ENCODE measurements at places on chromosomes 1 and 21.

- DNase-seq = no peak
Measured at GRCh38 chr1:232011961-232012360, 385.4 kb downstream of the DISC1 start.

GRCh38 chr21:42580076-42580792 is 66.6 kb downstream of the SLC37A1 start:
- no peak for DNase-seq

- DNase-seq = no peak
Measured at GRCh38 chr1:230368363-230368762, 57.8 kb downstream of the PGBD5 start.

DNA sequence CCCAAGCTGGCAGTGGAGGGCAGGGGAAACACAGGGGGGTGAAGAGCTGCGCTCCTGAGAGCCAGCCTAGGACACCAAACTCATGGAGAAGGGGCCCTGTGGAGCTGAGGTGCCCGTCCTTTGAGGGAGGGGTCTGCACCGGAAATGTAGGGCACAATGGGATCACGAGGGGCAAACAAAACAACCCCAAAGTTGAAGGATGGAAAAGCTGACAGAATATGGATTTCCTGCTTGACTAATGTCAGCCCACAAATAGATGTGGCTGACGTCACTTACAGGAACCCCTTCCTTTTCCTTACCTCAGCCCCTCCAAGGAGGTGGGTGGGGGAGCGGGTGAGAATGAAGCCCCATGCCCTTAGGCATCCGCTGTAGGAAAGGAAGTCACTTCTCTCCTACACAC is 110.9 kb downstream of the KCNN3 start:
- no peak for DNase-seq

DNA sequence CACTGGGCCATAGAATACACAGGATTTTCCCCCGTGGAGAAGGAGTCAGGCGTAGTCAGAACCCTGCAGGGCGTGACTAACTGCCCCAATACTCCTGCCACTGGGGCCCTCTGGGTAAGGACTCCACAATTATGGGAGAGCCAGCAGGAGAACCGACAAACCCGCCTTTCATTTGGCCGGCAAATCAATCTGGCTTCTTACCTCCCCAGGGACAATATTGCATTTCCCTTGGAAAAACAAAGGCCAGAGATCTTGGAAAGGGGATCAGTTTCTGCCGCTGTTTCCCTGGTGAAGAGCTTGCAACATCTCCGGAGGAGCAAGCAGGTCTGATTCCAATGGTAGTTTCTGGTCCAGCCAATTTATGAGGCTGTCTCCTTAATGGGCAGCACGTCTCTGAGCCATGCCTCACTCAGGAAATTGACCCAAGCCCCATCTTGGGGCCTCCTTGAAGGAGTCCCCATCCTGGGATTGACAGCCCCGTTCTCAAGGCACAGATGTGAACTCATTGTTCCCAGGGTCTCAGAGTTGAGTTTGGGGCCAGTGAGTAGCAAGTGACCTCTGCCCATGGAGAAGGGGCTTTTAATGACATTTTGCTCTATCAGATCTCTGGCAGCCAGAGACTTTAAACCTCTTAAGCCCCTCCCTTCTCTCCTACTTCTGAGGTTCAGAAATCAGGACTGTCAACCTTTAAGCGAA is 4.3 kb downstream of the TRABD2B start:
- DNase-seq = no peak

DNA sequence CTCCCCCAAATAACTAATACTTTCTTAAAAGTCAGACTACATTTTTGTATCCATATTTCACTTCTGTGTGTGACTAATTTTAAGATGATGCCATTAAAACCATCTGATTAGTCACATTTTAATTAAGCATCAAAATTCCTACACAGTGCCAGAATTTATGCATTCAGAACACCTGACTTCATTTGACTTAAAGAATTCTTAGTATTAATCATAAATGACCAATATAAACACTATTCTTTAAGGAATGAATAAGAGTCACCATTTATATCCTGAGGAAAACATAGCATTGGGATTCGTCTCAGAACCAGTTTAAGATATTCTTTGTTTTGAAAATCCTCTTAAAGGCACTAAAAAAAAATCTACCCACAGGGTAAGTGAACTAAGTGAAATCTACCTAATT is 37.0 kb downstream of the TM2D1 start:
- peak; percentile 27 for DNase-seq

DNA sequence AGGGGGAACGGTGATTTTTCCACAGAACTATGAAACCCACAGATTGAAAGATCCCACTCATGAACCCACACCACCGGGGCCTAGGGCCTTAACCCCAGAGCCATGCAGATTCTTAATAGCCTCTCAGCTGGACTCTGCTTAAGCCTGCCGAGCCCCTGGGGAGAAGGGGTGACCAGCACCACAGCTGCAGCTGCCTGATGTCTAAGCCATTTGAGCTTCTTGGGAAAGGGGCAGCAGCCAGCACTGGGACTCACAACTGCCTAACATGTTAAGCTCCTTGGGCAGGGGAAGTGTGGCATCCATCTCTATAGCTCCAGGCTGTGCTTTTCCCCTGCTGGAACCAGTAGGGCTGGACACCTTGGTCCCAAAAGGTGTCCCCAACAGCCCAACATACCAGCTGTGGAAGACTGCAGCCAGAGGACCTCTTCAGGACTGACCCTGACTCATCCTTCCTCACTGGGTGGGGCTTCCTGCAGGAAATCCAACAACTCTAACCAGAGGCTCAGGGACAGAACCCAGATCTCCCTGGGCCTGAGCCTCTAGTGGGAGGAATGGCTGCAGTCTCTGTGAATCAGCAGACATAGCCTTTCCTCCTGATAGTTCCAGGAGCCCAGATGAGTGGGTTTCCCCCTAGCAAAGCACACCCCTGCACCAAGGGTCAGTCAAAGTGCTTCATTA is 34.6 kb upstream of the FMO3 start:
- no peak for DNase-seq

DNA sequence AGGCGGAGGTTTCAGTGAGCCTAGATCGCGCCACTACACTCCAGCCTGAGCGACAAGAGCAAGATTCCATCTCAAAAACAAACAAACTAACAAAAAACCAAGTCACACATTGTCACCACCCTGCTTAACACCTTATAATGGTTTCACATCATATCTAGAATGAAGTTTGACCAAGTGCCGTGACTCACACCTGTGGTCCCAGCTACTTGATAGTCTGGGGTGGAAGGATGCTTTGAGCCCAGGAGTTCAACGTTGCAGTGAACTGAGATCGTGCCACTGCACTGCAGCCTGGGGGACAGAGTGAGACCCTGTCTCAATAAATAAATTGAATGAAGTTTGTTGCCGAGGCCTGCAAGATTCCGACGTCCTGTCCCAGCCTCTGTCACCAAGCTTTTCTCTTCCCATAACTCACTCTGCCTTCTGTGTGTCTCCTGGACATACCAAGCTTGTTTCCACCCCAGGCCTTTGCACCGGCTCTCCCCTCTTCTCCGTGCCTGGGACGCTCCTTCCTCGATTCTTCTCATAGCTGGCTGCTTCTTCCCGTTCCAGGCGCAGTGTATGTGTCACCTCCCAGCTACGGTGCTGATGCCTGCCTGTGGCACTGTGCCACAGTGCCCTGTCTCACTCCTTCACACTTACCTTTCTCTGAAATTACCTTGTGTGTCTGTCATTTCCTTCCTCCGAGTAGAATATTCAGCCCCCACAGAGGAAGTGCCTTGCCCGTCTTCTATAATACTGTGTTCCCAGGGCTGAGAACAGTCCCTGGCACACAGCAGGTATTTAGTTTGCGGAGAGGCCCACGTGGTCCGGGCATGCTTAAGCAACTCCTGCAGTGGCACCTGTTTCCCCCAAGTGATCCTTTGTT is 3.8 kb upstream of the SELENON start:
- no peak for DNase-seq

DNA sequence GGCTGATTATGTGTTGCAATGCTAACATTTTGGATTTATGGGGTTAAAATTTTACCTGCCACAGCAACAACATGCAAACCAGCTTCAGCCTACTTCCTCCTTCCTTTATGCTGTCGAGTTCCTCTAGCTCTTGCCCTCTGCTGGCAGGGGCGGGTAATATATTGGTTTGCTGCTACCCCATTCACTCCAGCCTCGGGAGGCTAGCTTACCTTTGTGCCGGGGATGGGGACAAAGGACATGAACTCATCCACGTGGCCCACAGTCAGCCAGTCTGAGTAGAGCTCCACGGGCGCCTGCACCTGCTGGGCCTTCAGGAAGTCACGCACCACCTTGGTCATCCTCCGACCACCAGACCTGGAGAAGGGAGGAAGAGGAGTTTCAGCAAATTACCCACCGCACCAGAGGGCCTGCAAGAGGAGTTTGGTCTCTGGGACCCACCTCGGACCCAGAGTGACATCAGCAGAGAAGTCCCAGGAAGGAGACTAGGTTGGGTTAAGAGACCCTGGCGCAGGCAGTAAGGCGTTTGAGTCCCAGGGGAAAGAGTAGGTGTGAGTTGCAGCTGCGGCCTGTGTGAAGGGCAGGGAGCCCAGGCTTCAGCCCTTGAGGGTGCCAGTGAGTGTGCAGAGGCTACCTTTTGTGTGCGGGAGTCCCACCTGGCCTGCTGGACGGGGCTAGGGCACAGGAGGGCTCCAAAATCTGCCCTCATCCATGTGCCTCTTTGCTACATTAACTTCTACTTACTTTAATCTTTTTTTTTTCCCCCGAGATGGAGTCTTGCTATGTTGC is 21.8 kb upstream of the SDHB start:
- DNase-seq = no peak

- DNase-seq = no peak
Measured at GRCh38 chr1:198711837-198712236, 73.0 kb downstream of the PTPRC start.

- DNase-seq = no peak
Measured at GRCh38 chr1:161727256-161727924, 6.0 kb downstream of the FCRLB start.

DNA sequence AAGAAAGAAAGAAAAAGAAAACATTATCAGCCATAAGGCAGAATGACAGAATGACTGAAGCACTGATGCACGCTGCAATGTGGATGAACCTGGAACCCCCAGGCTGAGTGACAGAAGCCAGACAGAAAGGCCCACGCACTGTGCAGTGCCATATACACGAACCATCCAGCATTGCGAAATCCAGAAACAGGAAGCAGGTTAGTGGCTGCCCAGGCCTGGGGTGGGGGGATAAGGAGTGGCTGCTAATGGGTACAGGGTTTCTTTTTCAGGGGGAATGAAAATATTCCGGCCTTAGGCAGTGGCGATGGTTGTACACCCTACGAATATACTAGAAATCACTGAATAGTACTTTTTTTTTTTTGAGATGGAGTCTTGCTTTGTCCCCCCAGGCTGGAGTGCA is 57.0 kb downstream of the CHD5 start:
- DNase-seq = no peak

DNA sequence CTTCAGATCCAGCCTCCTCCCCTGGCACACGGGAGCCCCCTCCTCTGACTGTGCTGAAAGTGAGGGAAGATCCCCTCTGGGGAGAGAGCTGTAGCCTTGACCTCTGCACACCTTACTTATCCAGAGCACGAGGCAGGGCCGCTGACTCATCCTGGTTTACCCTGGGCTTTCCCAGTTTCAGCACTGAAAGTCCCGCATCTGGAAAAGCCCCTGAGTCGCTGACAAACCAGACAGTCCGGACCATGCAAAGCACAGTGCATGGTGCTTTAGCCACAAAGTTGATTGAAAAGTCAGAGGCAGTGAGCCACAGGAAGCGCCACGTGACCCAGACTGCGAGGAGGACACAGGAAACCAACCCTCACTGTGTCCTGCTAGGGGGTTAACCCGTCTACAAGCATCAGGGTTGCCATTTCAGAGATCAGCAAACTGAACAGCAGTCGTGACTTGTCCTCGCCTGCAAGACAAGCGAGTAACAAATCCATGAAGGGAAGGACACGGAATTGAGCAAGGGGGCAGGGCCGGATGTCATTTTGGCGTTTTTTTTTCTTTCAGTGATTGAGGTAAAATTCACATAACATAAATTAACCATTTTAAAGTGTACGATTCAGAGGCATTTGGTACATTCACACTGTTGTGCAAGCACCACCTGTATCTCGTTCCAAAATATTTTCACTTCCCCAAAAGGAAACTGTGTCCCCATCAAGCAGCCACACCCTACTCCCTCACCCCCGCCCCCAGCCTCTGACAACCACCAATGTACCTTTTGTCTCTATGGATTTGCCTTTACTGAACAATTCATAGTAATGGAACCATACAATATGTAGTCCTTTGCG is 19.9 kb upstream of the IFNGR2 start:
- peak; percentile 90 for DNase-seq

DNA sequence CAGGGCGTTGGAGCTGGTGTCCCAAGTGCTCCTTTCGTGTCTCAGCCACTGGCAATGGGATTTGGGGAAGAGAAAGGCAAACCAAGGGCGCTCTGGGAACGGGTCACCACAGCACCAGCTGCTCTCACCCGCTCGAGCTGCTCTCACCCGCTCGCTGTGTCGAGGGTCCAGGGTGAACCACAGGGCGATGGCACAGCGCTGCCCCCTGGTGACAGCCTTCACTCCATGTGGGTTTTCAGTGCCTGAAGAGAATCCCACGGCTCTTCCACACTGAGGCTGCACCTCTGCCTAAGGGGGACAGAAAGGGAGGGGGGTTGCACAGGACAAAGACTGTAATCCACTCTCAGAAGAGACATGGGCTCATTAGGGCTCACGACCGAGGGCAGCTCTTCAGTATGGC is 7.1 kb upstream of the CLDN19 start:
- no peak for DNase-seq

- no peak for DNase-seq
Measured at GRCh38 chr1:71641903-71642302, 561.1 kb upstream of the ZRANB2 start.

DNA sequence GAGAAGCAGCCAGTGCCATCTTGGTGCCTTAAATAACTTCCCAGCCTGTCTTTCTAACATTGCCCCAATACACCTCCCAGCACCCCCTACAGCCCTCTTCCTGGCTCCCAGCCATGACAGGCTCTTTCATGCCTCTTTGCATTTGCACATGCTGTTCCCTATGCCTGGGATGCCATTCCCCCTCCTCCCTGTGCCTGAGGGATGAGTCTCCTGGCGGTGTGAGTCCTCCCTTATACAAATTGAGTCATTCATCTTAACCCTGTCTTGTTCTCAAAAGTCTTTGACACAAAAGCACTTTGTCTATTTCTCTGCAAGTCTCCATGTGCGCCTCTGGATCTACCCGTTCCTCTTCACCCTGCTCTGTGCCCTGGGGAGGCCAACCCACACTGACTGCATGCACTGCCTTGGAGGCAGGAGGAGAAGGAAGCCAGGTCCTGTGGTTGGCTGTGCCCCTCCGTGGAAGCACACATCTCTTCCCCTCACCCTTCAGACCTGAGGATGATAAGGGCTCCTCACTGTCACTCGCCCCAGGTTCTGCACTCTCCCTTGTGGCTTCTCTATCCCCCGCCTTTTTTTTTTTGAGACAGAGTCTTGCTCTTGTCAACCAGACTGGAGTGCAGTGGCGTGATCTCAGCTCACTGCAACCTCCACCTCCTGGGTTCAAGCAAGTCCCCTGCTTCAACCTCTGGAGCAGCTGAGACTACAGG is 25.1 kb downstream of the CDCP2 start:
- no peak for DNase-seq

GRCh38 chr1:59057211-59057694 is 239.6 kb upstream of the FGGY start:
- DNase-seq = peak; percentile 45
